ENCODE measurements at places on chromosomes 5 and 9.

GRCh38 chr5:170251462-170251861 is 18.7 kb downstream of the C5orf58 start:
- DNase-seq: no peak

- no peak for DNase-seq
These were observed 46.5 kb upstream of the GAS1 start for GRCh38 chr9:86993830-86994229.

- DNase-seq: no peak
These were observed 1310.0 kb upstream of the C9orf72 start for GRCh38 chr9:28883234-28883633.

- DNase-seq: no peak
These were observed 71.8 kb upstream of the TAF11L2 start for GRCh38 chr5:17426104-17426749.

DNA sequence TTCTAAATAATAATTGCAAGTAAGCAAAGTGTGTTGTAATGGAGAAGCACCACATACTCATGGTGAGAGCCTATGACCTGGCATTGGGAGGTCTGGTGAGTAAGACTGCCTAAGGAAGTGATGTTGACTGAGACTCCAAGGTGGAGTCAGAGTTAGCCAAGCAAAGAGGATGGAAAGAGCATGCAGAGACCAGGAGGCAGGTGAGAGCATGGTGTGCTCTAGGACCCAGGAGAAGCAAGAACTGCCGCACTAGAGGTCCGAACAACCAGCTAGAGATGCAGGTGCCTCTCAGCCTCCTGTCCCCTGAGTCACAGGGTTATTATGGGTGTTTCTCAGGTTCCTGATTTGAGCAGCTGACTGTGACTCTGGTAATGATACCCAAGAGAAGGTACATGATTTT is 27.3 kb downstream of the ANP32B start:
- no peak for DNase-seq

GRCh38 chr9:105154723-105155191 is 89.7 kb upstream of the SLC44A1 start:
- DNase-seq: no peak
